ENCODE measurements at places on chromosomes 16 and 17.

DNA sequence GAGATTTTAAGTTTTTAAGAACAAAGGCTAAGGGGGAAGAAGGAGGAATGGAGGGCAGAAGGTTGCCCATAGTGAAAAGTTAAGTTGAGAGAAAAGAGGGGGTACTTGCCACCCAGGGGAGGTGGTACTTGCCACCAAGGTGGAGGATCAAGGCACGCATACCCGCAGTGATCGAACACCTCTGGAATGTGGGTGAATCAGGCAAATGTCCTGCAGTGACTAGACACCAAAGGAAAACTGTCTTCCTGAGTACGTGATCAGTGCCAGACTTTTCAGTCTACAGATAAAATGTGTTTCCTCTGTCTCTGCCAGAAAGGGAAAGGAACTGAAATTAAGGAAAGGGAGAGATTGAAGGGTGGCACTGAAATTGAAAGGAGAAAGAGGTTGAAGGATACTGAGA lies 2285.3 kb downstream of the TP53TG3F start:
- no peak for DNase-seq

DNA sequence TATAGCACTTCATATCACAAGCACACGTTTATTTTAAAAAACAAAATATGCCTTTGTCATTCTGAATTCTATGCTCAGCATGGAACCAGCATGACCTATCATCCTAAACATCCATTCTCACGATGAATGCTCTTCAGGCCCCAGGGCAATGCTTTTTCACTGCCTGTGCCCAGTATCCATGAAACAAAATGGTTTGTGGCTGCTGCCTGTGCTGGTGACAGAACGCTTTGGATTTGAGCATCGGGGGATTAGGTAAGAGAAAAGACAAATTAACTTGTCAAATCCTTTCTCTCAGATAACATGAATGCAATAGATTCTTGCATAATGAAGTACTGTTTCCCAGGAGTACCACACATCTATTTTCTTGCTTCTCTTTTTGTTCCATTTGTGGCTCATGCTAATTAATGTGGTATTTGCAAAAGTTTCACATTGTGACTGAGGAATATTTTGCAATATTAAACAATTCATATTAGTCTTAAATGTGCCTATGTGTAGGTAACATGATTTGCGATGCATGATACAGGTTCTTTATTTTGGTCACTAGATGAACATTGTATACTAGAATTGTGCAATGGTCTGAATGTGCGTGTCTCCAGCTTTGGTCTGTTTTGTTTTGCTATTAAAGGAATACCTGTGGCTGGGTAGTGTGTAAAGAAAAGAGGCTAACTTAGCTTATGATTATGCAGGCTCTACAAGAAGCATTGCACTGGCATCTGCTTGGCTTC lies 25.8 kb upstream of the SRSF1 start:
- no peak for DNase-seq

DNA sequence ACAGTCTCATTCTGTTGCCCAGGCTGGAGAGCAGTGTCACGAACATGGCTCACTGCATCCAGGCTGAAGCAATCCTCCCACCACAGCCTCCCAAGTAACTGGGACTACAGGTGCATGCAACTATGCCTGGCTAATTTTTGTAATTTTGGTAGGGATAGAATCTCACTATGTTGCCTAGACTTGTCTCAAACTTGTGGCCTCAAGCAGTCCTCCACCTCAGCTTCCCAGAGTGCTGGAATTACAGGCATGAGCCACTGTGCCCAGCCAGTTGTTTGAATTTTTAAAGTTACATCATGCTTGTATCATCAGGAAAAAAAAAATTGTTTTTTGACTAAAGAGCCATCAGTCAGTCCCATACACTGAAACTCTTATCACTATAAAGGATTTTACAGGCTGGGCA lies 17.1 kb upstream of the VPS4A start:
- DNase-seq, result no peak

DNA sequence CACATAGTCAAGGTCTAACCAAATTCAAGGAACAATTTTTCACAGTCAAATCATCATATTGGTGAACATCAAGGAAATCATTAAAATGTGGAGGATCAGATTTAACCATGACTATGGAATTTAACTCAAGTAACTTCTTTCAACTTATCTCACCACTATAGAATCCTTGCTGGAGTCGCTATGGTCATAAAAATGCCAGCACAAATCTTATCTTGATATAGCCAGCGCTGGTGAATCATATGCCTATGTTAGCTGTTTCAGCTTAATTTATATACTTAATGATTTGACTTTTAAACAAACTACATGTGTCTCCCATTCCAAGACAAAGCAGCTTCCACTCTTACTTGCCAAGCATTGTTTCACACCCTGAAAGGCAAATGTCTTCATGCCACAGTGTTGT lies 416.4 kb downstream of the CDH11 start:
- DNase-seq, result no peak

GRCh38 chr16:84562174-84562815 lies 55.6 kb downstream of the COTL1 start:
- DNase-seq, result peak; percentile 48
